ENCODE measurements at places on chromosomes 12 and 14.

- no peak for DNase-seq
Observed at GRCh38 chr14:72154645-72155378, 222.6 kb downstream of the RGS6 start.

DNA sequence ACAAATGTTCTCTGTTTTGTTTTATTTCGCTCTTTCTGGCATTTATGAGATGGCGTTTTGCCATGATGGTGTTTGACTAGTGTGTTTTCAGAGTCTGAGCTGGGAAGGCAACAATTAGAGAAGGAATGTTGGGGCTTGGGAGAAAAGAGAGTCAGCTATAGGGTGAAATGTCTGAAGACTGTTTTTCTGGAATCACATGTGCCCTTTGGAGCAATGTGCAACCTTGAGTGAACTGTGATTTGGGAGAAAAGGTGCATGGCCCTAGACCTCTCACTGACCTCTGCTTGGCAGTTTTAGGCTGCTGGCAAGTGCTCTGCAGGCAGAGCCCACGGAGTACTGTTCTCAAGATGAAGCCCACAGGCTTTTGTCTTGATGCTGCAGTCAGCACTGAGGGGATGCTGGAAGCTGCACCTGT, 379.9 kb upstream of the PDE3A start:
- DNase-seq: no peak

- no peak for DNase-seq
Observed at GRCh38 chr14:55746558-55746957, 166.6 kb downstream of the KTN1 start.

GRCh38 chr12:1618489-1618888, 10.5 kb upstream of the WNT5B start:
- no peak for DNase-seq

GRCh38 chr14:91861091-91861490, 6.2 kb downstream of the TC2N start:
- no peak for DNase-seq

Measured in fibroblast of skin of left biceps (primary cell).